Dermis blood vessel endothelial cell (primary cell): ENCODE measurements at places on chromosomes 7 and 10.

- DNase-seq, result peak; percentile 15
Observed at GRCh38 chr7:135459076-135459475, 50.8 kb downstream of the CNOT4 start.

DNA sequence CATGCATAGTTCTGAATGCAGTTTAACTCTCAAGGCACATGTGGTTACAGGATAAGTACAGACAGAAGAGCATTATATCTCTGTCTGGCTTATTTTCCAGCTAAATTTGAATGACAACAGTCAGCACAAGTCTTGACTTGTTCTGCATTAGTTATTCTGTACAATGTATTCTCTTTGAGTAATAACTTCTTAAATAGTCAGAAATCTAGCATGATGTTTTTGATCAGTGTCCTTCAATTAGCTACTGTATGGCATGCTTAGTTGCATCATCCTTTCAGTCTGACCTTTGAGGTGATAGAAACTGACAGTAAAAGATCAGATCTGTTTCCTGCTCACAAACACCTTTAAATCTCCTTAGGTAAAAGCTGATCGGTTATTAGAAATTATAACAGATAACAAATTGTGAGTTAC, 118.1 kb downstream of the ARL4A start:
- no peak for DNase-seq

DNA sequence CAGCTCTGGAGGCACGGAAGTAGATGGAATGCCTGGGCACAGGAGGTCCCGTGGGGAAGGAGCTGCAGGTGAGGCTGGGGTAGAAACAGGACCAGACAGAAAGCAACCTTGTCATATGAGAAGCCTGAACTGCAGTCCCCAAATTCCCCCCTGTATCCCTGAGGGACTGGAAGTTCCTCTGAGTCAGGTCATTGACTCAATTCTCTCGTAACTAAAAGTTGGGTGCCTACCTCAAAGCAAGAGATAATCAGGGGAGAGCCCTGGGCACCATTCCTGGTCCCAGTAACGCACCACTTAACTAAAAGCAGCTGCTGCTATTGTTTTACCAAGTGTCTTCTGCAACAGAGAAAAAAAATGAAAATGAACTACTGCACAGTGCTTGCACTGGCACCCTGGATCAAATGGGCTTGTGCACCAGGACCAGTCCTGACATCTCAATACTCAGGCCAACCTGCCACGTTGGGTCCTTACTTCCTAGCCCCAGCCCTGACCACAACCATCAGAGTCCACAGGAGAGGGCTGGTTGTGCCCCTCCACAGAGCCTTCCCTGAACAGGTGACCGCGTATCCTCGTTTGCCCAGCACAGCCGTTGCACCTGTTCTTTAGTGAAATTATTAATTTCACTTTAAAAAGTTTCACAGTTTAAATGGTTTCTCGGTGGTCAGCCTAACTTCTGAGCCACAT, 79.3 kb downstream of the GRID1 start:
- DNase-seq, result no peak

GRCh38 chr7:22811746-22812280, 10.8 kb downstream of the TOMM7 start:
- no peak for DNase-seq
